PC-3 (cell line): ENCODE measurements at places on chromosomes 6 and 20.
A peak's percentile ranks its signal among the peaks of the same experiment; 100 is the strongest.

GRCh38 chr20:54218470-54218869 is 10.6 kb downstream of the PFDN4 start:
- DNase-seq = no peak

- DNase-seq = no peak
Measured at GRCh38 chr6:51953246-51953645, 134.2 kb downstream of the PKHD1 start.

DNA sequence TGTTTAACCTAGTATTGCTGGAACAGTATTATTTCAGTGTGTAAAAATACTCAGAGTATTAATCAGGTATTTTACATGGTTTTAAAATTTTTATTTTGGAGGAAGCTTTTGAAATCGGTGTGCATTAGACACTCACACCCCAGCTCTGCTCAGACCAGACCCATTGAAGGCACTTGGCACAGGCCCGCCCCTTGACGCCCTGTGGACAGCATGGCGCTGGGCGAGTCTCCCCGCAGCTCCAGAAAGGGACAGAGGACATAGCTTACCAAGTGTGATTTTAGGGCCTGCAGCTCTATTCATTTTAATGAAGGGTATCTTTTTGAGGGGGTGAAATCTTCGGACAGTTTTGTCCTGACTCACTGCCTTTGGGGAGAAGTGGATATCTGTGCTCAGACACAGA is 164.5 kb downstream of the CDH4 start:
- no peak for DNase-seq

GRCh38 chr20:7523288-7523687 is 417.0 kb downstream of the HAO1 start:
- DNase-seq = no peak

GRCh38 chr6:31821301-31822035 is 6.1 kb upstream of the HSPA1B start:
- peak; percentile 84 for DNase-seq

- DNase-seq = no peak
Measured at GRCh38 chr20:62736407-62737071, 27.9 kb downstream of the NTSR1 start.
